Bladder microvascular endothelial cell (primary cell): ENCODE measurements at places on chromosomes 12 and 14. TPM values are rescaled to one million over a fixed set of nuclear protein-coding genes. Genes with fewer than 3 reads are reported as not detected.

Gene GUCY2C
- total RNA-seq: not detected in 2 replicates

Gene RTL1
- total RNA-seq: not detected in 2 replicates

Gene PGF
- 121 and 214 TPM in 2 replicates for total RNA-seq

Gene GPR132
- under 0.01 TPM in 2 replicates for total RNA-seq

Gene TAS2R46
- 1.5 and 6.5 TPM in 2 replicates for total RNA-seq

Gene TSPAN19
- total RNA-seq: 0.19 TPM in 1 of 2 replicates, not detected in the other

Gene RD3L
- not detected in 2 replicates for total RNA-seq

Gene RNASE3
- total RNA-seq: not detected in 2 replicates

Gene ANKS1B
- 0.19 TPM in 1 of 2 replicates, not detected in the other for total RNA-seq

Gene KRT85
- not detected in 2 replicates for total RNA-seq

Gene CCDC60
- not detected in 2 replicates for total RNA-seq

Gene RHOJ
- 58.1 and 312 TPM in 2 replicates for total RNA-seq

Gene ADAM21
- total RNA-seq: 0.32 and 0.44 TPM in 2 replicates

Gene RNASE2
- total RNA-seq: not detected in 2 replicates

Gene CLEC14A
- 122 and 339 TPM in 2 replicates for total RNA-seq

Gene TAS2R7
- total RNA-seq: not detected in 2 replicates

Gene TMEM132D
- total RNA-seq: not detected in 2 replicates

Gene STYK1
- total RNA-seq: 6.0 and 8.4 TPM in 2 replicates

Gene PROX2
- total RNA-seq: not detected in 2 replicates

Gene OAS2
- total RNA-seq: 16.5 and 19.6 TPM in 2 replicates

Gene NFATC4
- 3.2 and 7.4 TPM in 2 replicates for total RNA-seq

Gene COX8C
- not detected in 2 replicates for total RNA-seq

Gene KRT7
- total RNA-seq: 55.5 and 66.4 TPM in 2 replicates

Gene PDE3A
- 1.3 and 2.4 TPM in 2 replicates for total RNA-seq

Gene CCDC177
- total RNA-seq: not detected in 2 replicates

Gene KLRB1
- total RNA-seq: not detected in 2 replicates

Gene JPH4
- under 0.01 TPM in 1 of 2 replicates, not detected in the other for total RNA-seq

Gene SIX1
- under 0.01 and 0.06 TPM in 2 replicates for total RNA-seq

Gene CLEC12A
- not detected in 2 replicates for total RNA-seq

Gene PFDN5
- total RNA-seq: 379 and 467 TPM in 2 replicates

Gene MTRFR
- total RNA-seq: 7.8 and 10.7 TPM in 2 replicates

Gene CLEC9A
- not detected in 2 replicates for total RNA-seq

Gene GALNT6
- 19.9 and 49.5 TPM in 2 replicates for total RNA-seq

Gene CLEC7A
- 0.16 and 0.25 TPM in 2 replicates for total RNA-seq

Gene ETFBKMT
- 2.3 and 2.8 TPM in 2 replicates for total RNA-seq

Gene SIX6
- total RNA-seq: not detected in 2 replicates

Gene OR6C70
- total RNA-seq: not detected in 2 replicates

Gene PLEKHG7
- total RNA-seq: not detected in 2 replicates

Gene DEPDC4
- total RNA-seq: 0.32 and 0.82 TPM in 2 replicates

Gene ASB2
- total RNA-seq: 0.32 TPM in 1 of 2 replicates, not detected in the other

Gene OR4E1
- not detected in 2 replicates for total RNA-seq

Gene CCDC38
- total RNA-seq: under 0.01 TPM in 1 of 2 replicates, not detected in the other

Gene ACTR6
- total RNA-seq: 8.4 and 13.5 TPM in 2 replicates

Gene SYT1
- 3.6 and 28.8 TPM in 2 replicates for total RNA-seq

Gene STXBP6
- 0.16 and 1.4 TPM in 2 replicates for total RNA-seq

Gene RASSF9
- total RNA-seq: 1.5 and 4.6 TPM in 2 replicates

Gene AKAP3
- 0.63 and 0.65 TPM in 2 replicates for total RNA-seq

Gene ABCD2
- not detected in 2 replicates for total RNA-seq

Gene RBP5
- total RNA-seq: 0.32 and 0.38 TPM in 2 replicates
